ENCODE measurements at places on chromosomes 3 and 15.
A peak's percentile ranks its signal among the peaks of the same experiment; 100 is the strongest.

- H3K27ac ChIP-seq: no peak overlapping the region
- H3K4me3 ChIP-seq: no peak overlapping the region
- H3K36me3 ChIP-seq: no peaks in the 10 kb centered on the region
- no peaks in the 10 kb centered on the region for H3K27me3 ChIP-seq
- H3K4me1 ChIP-seq: no peaks in the 10 kb centered on the region
- DNase-seq: no peak
Observed at GRCh38 chr3:144045766-144046165, 74.1 kb downstream of the DIPK2A start.

GRCh38 chr3:178059119-178059518 lies 477.1 kb upstream of the KCNMB2 start:
- no peak overlapping the region for H3K4me3 ChIP-seq
- H3K36me3 ChIP-seq: no peaks in the 10 kb centered on the region
- no peaks in the 10 kb centered on the region for H3K4me1 ChIP-seq
- no peak overlapping the region for H3K27ac ChIP-seq

DNA sequence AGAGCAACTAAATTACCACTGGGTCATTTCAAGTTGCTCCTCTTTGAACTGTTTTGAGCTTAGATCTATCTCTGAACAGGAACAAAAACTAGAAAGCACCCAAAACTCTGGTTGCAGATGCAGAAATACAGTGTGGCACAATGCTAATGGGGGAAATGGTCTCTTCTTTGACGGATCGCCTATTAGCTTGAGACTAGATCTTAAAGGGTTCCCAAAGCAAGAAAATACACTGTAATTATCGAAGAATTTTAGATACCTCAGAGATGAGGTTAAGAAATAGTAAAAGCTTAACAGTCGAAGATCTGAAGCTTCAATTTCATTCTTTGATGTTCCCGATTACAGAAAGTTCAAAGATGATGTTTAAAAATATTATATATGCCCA lies 818 bp downstream of the PPP1R2 start:
- no peak for DNase-seq
- no peak overlapping the region for H3K27ac ChIP-seq
- H3K4me1 ChIP-seq: peaks cover 33% of the 10 kb centered on the region
- H3K27me3 ChIP-seq: peaks cover 33% of the 10 kb centered on the region
- H3K4me3 ChIP-seq: peak overlapping the region; percentile 89

DNA sequence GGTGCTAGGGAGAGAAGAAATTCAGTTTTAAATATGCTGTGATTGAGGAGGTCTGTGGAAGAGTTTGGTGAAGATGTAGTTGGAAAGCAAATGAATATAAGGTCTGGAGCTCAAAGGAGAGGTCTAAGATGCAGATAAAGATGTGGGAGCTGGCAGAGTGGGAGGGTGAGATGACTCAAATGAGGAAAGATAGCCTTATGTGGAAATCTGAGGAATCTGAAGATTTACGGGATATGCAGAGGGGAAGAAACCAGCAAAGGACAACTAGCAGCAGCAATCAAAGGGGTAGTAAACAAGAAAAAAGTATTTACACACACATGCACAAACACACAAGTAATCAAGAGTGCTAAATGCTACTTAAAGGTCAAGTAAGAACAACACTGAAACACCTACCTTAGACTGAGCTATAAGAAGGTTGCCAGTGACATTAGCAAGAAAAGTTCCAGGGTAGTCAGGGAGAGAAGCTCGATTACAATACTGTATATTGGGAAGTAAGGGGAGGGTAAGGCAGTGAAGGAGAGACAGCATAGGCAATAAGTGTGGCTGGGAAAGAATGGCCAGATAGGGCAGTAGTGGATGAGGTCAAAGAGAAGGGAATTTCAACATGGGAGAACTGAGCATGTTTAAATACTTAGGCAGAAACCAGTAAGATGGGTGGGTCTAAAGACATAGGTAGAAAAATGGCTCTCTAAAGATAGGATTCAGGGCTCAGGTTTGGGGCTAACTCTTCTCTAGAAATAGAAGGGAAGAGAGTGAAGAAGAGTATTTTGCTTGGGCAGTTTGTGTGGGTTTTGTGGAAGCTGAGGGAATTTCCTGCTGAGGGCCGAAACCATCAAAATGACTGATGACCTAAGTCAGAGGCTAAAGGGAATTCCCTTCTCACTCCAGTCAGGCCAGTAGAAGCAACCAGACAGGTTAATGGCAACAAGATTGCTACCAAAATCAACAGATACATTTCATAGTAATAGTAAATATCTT lies 8.9 kb downstream of the CMTM6 start:
- DNase-seq: no peak
- no peaks in the 10 kb centered on the region for H3K27me3 ChIP-seq
- no peak overlapping the region for H3K4me3 ChIP-seq
- no peak overlapping the region for H3K27ac ChIP-seq

DNA sequence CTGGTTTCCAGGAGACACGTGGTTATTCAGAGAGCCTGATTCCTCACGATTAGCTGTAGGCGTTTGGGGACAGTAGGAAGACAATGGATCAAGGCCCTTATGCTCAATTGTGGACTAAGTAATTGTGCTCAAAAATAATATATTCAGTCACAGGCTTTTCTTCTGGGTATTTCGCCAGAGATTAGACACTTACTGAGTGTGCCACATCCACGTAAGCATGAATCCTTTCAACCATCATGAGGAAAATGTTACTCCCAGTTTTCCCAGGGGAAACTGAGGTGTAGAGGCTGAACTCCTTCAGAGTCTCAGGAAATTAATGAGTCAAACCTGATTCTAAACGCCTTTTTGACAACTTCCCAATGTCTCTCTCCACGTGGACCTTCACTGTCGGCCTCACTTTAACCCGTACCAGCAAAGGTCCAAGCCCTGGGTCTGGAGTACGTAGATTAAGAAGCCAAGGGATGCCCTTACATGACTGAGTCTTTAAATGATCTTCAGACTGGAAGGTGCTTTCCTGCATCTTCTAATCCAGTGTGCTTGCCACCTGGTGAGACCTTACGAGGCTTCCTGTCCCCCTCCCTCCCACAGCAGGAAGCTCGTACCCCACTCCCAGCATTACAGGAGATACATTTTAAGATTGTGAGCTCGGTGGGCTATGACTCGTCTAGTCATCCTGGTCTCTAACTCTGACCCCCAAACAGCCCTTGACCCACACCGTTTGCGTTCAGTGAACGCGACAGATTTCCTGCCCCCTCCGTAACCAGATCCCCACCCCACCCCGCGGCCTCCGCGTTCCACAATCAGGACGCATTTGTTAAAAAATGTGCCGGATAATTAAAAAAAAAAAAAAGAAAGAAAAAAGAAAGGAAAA lies 1.7 kb downstream of the PKM start:
- no peaks in the 10 kb centered on the region for H3K27me3 ChIP-seq
- H3K4me3 ChIP-seq: peak overlapping the region; percentile 99
- peak overlapping the region; percentile 52 for H3K27ac ChIP-seq
- peaks cover 14% of the 10 kb centered on the region for H3K36me3 ChIP-seq

DNA sequence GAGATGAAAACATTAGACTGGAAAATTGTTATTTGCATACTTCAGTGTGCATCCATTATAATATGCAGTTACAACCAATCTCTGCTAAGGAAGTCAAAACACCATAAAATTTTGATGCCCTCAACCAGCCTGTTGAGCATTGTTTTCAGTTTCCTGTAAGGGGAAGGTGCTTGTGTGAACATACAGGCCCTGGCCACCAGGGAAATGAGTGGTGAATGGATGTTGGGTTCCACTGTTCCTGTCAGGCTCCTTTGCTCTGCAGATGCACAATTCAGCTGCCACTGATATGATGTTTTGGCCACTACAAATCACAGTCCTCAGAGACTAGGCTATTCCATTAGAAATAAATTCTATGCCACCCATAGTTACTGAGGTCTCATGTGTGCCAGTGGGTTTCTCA lies 184.6 kb downstream of the SYNPR start:
- DNase-seq: peak; percentile 18
- no peak overlapping the region for H3K27ac ChIP-seq

DNA sequence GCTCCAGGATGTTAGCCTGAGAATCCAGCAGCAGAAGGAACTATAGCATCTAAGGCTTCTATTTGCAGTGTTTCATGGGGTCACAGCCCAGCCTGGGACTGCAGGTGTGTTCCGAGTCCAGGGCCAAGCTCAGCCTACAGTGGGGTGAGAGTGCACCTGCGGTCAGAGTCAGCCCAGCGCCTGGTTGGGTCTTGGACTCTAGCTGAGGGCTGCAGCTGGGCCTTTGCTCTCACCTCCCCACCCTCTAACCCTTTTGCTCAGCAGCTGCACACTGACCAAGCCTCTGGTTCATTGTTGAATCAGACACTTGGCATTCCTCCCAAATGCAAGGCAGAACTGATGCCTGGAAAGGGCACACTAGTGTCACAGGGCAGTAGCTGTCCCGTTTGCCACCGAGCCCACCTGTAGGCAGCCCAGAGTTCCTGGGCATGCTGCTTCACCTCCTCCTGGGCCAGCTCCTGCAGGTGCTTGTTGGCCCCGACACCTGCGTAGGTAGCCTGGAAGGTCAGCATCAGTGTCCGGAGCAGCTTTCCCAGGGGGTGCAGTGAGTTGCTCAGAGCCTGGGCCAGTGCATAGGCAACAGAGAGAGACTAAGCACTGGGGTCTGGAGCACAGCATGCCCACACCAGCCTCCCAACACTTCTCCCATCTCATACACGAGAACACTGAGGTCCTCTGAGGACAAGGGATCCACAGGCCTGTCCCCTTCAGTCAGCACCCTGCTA lies 17.5 kb downstream of the ALS2CL start:
- no peaks in the 10 kb centered on the region for H3K36me3 ChIP-seq
- no peaks in the 10 kb centered on the region for H3K4me1 ChIP-seq
- no peak overlapping the region for H3K4me3 ChIP-seq
- no peak for DNase-seq
- H3K27ac ChIP-seq: no peak overlapping the region

- peaks cover 11% of the 10 kb centered on the region for H3K4me1 ChIP-seq
- DNase-seq: peak; percentile 95
- H3K36me3 ChIP-seq: peaks cover 17% of the 10 kb centered on the region
Observed at GRCh38 chr3:184314363-184314699, at the start of gene EIF4G1. TSS of gene EIF4G1 (plus strand) at chr3:184314606. CDS start at chr3:184315797, 1,191 bp downstream.

DNA sequence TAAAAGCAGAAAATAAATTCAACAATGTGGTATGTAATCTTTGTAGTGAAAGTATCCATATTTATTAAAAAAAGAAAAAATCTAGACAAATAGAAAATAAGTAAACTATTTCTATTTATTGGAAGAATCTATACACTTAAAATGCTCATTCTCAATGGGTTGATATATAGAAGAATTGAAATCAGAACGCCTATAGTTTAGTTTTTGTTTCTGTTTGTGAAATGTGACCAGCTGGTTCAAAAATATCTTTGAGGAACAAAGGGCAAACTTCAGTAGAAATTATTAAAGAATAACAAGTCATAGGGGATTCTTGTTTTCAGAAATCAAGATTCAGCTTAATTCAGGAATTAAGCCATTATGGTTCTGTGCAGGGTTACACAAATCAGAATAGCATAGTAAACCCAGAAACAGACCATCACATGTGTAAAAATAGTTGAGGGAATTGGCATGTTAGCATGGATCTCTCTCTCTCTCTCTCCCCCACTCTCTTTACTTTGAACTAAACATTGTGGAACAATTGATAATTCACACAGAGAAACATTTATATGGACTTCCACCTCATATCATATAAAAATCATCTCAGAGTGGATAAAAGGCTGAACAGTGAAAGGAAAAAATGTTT lies 134.0 kb downstream of the CHL1 start:
- no peak overlapping the region for H3K4me3 ChIP-seq
- no peaks in the 10 kb centered on the region for H3K27me3 ChIP-seq
- no peak for DNase-seq
- H3K36me3 ChIP-seq: no peaks in the 10 kb centered on the region
- no peak overlapping the region for H3K27ac ChIP-seq

DNA sequence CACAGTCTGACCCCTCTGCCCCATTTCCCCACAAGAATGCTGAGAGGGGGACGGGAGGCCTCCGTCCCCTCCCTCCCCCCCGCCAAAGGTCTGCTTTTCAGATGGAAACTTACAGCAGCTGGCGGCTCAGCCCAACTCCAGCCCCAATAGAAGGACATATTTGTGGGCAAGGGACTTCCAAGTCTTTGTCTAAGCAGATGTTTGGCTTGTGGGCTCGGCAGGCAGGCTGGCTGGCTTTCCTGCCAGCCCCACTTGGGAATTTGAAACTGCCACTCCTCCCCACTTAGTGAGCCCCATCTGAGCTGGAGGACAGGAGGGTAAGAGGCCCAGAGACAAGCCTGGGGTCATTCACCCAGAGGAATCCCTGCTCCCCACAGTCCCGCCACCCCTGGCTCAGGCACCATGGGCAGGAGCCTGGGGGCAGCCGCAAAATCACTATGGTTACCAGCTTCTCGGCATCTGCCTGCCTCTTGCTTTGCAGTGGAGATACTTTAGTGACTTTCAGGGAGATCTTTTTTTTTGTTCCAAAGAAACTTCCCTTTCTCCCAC lies 53.6 kb downstream of the LMCD1 start:
- peak; percentile 38 for DNase-seq
- H3K4me1 ChIP-seq: peaks cover 5% of the 10 kb centered on the region
- H3K27ac ChIP-seq: 0 out of 2 replicates have a peak overlapping the region, but pooled peaks have one; percentile 43
- H3K36me3 ChIP-seq: no peaks in the 10 kb centered on the region

- no peaks in the 10 kb centered on the region for H3K27me3 ChIP-seq
- DNase-seq: no peak
- no peaks in the 10 kb centered on the region for H3K36me3 ChIP-seq
- H3K4me3 ChIP-seq: no peak overlapping the region
Observed at GRCh38 chr3:86733257-86733656, 257.7 kb downstream of the VGLL3 start.

DNA sequence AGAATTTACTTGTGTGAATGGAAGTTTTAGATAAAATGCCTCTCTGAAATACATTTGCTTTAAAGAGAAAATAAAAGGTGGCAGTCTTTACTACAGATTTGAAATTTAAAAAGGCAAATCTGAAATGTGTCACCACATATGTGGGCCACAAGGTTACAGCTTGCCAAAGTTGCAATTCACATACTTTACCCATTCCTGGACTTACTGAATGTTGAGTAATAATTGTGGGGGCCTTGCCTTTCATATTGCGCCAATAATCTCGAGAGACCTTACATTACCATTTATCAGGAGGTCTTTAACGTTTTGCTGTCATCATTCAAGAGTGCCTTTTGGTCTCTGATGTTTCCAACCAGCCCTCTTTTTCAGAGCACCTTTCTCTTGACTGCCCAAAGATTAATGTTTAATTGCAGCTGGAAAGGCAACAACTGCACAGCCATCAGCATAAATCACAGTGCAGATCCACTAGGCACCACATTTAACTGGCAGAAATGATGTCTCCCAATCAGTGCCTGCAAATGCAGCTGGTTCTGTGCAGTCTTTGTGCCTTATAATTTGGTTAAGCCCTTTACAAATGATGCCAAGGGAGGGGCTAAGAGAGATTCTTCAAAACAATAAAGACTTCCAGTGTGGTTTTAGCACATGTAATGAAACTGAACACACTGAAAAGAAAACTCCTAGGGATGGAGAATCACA lies 206.8 kb downstream of the MAGI1 start:
- no peak overlapping the region for H3K4me3 ChIP-seq
- no peak for DNase-seq
- no peak overlapping the region for H3K27ac ChIP-seq
- H3K27me3 ChIP-seq: no peaks in the 10 kb centered on the region
- H3K36me3 ChIP-seq: no peaks in the 10 kb centered on the region

- H3K27me3 ChIP-seq: peaks cover 29% of the 10 kb centered on the region
- H3K4me3 ChIP-seq: peak overlapping the region; percentile 66
- peak; percentile 93 for DNase-seq
- no peak overlapping the region for H3K27ac ChIP-seq
Observed at GRCh38 chr3:89113893-89114840, 6.7 kb downstream of the EPHA3 start.

Measured in GM23338 (cell line).